ENCODE measurements at places on chromosomes 5 and 9. TPM values are rescaled to one million over a fixed set of nuclear protein-coding genes. Genes with fewer than 3 reads are reported as not detected.

DNA sequence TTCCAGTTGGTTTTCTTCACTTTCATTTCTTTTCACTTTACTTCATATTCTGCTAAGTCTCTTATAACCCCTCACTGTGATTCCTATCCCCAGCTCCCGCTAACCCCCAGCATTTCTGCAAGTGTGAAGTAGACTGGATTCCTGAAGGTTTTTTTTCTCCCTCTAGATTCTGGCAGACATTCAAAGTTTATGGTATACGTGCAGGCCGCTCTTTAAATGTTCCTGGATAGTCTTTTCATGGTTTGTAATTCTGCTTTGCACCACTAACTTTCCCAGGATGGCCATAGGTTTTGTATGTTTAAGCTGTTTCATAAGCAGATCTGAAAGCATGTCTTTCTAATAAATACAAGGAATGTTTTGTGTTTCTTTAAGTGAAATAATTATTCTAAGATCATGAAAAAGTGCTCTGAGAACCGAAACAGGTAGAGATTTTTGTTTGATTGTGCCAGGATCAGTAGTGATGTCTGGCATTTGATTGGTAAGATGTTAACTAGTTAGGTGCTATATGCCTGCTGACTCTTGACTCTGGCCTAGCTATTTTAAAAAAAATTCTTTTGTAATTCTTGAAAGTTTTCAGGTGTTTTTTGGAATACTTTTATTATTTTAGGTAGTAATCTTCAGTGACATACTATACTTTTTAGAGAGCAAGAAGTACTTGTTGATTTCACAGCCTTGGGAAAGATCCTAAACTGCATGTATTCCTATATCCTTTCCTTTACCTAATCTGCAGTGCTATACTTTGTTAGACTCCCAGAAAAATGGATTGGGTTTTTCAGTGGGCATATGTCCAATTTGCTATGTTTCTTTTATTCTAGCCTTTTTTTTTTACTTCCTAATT lies 29.7 kb downstream of the CNOT6 start:
- peaks cover 2% of the 10 kb centered on the region for H3K36me3 ChIP-seq
- DNase-seq = no peak
- peaks cover 45% of the 10 kb centered on the region for H3K4me1 ChIP-seq

DNA sequence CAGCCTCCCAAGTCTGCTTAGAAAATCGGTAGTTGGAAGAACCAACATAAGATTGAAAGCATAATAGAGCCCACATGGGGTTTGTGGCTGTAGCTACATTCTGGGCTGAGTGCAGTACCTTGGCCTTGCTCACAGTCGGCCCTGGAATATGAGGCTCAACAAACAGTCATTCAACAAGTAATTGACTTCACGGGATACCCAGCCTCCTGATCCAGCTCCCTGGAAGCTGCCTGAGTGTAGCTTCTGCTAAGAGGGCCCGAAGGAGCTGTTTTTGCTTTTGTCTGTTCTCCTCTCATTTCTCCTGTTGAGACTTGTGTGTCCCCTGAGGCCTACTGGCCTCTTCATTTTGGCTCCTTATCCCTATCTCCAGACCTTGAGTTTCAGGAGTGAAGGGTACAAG lies 170.7 kb downstream of the HSPA4 start:
- no peak overlapping the region for H3K27ac ChIP-seq
- H3K4me3 ChIP-seq = no peak overlapping the region
- H3K36me3 ChIP-seq = no peaks in the 10 kb centered on the region
- no peak for DNase-seq
- H3K27me3 ChIP-seq = peaks cover 4% of the 10 kb centered on the region

GRCh38 chr5:176744584-176744965 lies 65.8 kb upstream of the UNC5A start:
- no peak overlapping the region for H3K27ac ChIP-seq
- no peaks in the 10 kb centered on the region for H3K36me3 ChIP-seq
- peaks cover 62% of the 10 kb centered on the region for H3K27me3 ChIP-seq
- H3K4me3 ChIP-seq = no peak overlapping the region
- DNase-seq = no peak

- DNase-seq = no peak
- no peak overlapping the region for H3K27ac ChIP-seq
- no peaks in the 10 kb centered on the region for H3K27me3 ChIP-seq
- H3K36me3 ChIP-seq = no peaks in the 10 kb centered on the region
- H3K4me3 ChIP-seq = no peak overlapping the region
- peaks cover 21% of the 10 kb centered on the region for H3K4me1 ChIP-seq
Measured at GRCh38 chr9:109908459-109909390, 128.7 kb downstream of the PALM2AKAP2 start.

DNA sequence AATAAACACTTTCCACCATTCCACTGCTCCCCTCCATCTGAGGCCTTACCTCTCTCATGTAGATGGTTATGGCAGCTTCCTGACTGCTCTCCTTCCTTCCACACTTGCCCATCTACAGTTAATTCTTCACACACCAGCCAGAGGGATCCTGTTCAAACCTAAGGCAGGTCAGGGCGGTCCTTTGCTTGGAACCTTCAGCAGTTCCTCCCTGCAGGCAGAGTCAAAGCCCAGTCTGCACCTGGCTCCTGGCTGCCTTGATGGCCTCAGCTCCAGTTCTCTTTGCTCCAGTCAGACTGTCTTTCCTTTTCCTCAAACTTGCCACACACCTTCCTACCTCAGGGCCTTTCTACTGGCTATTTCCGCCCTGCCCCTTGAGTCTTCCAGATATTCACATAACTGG lies 30.2 kb upstream of the NR3C1 start:
- H3K27me3 ChIP-seq = peaks cover 3% of the 10 kb centered on the region
- H3K4me3 ChIP-seq = peak overlapping the region; percentile 90
- no peaks in the 10 kb centered on the region for H3K36me3 ChIP-seq
- no peak for DNase-seq
- peaks cover 51% of the 10 kb centered on the region for H3K4me1 ChIP-seq
- H3K27ac ChIP-seq = peak overlapping the region; percentile 97

- H3K4me3 ChIP-seq = no peak overlapping the region
- H3K4me1 ChIP-seq = no peaks in the 10 kb centered on the region
Measured at GRCh38 chr9:14893280-14893679, 16.9 kb downstream of the FREM1 start.

GRCh38 chr9:134554373-134555093 lies 87.1 kb upstream of the COL5A1 start:
- H3K36me3 ChIP-seq = no peaks in the 10 kb centered on the region
- no peaks in the 10 kb centered on the region for H3K4me1 ChIP-seq
- peaks cover 3% of the 10 kb centered on the region for H3K27me3 ChIP-seq
- H3K4me3 ChIP-seq = no peak overlapping the region
- H3K27ac ChIP-seq = no peak overlapping the region
- no peak for DNase-seq

DNA sequence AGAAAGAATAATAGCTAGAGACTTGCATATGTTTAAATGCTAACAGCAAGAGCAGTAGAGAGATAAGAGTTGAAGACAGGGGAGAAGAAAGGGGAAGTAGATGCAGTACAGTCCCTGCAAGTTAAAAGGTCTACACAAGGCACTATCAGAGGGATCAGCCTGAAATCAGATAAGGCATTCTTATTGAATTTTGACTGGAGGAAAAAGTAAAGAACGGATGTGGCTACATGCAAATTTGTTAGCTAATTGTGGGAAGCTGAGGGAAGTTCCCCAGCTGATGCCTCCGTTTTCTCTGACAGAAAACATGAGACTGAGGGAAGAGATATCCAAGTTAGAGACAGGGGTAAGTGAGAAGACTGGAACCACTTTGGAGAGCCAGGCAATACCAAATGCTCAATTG lies 12.9 kb upstream of the RHOBTB3 start:
- H3K27me3 ChIP-seq = no peaks in the 10 kb centered on the region
- no peaks in the 10 kb centered on the region for H3K36me3 ChIP-seq
- H3K4me3 ChIP-seq = no peak overlapping the region
- peaks cover 14% of the 10 kb centered on the region for H3K4me1 ChIP-seq
- peak; percentile 32 for DNase-seq

ANKRD18B gene
- 0.97 TPM for total RNA-seq
